8988T (cell line): ENCODE measurements at places on chromosomes 3 and 15.

GRCh38 chr3:39125841-39126500 lies 18.5 kb downstream of the TTC21A start:
- no peak for DNase-seq

GRCh38 chr3:41679374-41679773 lies 282.5 kb downstream of the ULK4 start:
- no peak for DNase-seq

GRCh38 chr3:29195056-29195455 lies 85.8 kb upstream of the RBMS3 start:
- DNase-seq = no peak

DNA sequence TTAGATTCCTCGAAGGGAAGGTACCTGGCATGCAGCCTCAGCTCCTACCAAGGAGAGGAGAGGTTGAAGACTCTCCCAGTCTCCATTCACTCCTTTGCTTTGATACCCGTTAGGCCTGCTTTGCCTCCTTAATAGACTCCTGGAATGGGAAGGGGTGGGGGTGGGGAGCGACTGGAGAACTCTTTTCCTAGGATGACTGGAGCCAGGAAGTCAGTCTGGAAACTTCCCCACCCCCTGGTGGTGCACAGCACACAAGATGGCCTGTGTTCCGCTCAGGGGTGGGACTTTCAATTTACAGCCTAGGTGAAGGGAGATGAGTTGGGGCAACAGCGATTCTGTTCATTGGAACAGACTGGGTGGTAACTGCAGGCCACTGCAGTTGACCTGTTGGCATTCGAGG lies 21.4 kb upstream of the CELF6 start:
- no peak for DNase-seq

GRCh38 chr3:106619-107018 lies 89.9 kb upstream of the CHL1 start:
- DNase-seq = no peak
